ENCODE measurements at places on chromosomes 13 and 19. TPM values are rescaled to one million over a fixed set of nuclear protein-coding genes. Genes with fewer than 3 reads are reported as not detected.

Gene OVOL3
- not detected for total RNA-seq

Gene NOTCH3
- total RNA-seq: 0.22 TPM

Gene SGCG
- not detected for total RNA-seq

Gene C1QTNF9
- not detected for total RNA-seq

Gene NXNL1
- not detected for total RNA-seq

Gene TIMM44
- total RNA-seq: 51.7 TPM

Gene PRX
- total RNA-seq: 1.1 TPM

Gene ZNF99
- total RNA-seq: not detected

Gene MYBPC2
- total RNA-seq: not detected
